Spinal cord (tissue), 10 donors: ENCODE measurements at places on chromosomes 2 and 18. TPM values are rescaled to one million over a fixed set of nuclear protein-coding genes. Genes with fewer than 3 reads are reported as not detected.

DNA sequence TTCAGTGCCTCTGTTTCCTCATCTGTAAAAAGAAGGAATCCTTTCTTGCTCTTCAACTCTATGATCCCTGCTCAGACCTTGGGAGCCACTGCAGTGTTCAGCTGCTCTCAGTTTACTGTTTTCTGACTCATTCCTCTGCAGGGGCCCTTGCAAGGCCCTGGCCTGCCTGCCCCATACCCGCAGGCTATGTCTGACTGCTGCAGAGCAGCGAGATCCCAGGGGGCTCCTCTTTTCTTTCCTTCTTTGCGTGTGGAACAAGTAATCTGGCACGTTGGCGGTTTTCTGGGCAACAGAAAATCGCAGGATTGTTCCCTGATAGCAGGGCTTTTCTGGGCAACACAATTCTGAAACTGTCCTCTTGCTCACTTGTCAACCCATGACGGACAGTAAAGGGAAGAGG, 376.0 kb downstream of the DCC start:
- no peak for DNase-seq

DNA sequence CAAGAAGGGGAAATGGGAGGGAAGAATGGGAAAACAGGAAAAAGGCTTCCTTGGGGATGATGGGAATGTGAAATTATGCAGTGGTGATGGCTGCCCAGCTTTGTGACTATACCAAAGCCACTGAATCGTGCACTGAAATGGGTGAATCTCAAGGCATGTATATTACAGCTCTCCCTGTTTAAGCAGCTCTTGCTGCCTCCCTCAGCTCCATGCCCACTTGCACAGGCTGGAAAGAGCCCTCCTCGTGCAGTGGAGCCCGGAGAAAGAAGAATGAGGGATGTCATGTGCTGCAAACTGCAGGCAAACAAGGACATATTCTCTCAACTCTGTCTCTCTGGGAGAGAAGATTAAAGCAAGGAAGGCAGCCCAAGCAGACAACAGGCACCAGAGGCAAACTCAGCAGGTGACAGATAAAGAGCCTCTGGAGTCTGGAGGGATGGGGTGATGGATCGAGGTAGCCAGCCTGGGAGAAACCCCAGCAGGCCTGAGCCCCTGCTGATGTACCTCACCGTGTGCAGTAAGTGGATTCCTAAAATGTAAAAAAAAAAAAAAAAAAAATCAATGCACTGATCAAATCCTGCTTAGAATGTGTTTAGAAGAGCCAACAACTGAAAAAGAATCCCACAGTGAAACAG, 62.4 kb upstream of the SLC66A3 start:
- DNase-seq = no peak

- DNase-seq = no peak
Measured at GRCh38 chr2:239535413-239536144, 134.8 kb upstream of the HDAC4 start.

GRCh38 chr2:237885931-237886684, 26.7 kb downstream of the RAMP1 start:
- no peak for DNase-seq

GRCh38 chr2:59959944-59960343, 593.5 kb downstream of the BCL11A start:
- DNase-seq = no peak

EPB41L3 gene
- 157 TPM for polyA plus RNA-seq
